ENCODE measurements at places on chromosomes 2 and 18. TPM values are rescaled to one million over a fixed set of nuclear protein-coding genes. Genes with fewer than 3 reads are reported as not detected.

The VWA3B gene
- total RNA-seq, result not detected

The VWC2L gene
- not detected for total RNA-seq

The DAW1 gene
- not detected for total RNA-seq

The FNDC4 gene
- 17.1 TPM for total RNA-seq

The HS6ST1 gene
- total RNA-seq, result 153 TPM

The SERPINB3 gene
- total RNA-seq, result not detected

The ZBTB7C gene
- not detected for total RNA-seq

The CNGA3 gene
- 0.12 TPM for total RNA-seq

The ALK gene
- total RNA-seq, result 0.16 TPM

The TMEM247 gene
- not detected for total RNA-seq

The SOWAHC gene
- 11.8 TPM for total RNA-seq

Measured in hair follicle dermal papilla cell (primary cell).